SK-MEL-5 (cell line): ENCODE measurements at places on chromosomes 12 and 14.

GRCh38 chr12:116144384-116144783, 133.1 kb downstream of the MED13L start:
- DNase-seq, result no peak

GRCh38 chr14:22852940-22853767, 16.8 kb downstream of the MMP14 start:
- DNase-seq, result peak; percentile 83

DNA sequence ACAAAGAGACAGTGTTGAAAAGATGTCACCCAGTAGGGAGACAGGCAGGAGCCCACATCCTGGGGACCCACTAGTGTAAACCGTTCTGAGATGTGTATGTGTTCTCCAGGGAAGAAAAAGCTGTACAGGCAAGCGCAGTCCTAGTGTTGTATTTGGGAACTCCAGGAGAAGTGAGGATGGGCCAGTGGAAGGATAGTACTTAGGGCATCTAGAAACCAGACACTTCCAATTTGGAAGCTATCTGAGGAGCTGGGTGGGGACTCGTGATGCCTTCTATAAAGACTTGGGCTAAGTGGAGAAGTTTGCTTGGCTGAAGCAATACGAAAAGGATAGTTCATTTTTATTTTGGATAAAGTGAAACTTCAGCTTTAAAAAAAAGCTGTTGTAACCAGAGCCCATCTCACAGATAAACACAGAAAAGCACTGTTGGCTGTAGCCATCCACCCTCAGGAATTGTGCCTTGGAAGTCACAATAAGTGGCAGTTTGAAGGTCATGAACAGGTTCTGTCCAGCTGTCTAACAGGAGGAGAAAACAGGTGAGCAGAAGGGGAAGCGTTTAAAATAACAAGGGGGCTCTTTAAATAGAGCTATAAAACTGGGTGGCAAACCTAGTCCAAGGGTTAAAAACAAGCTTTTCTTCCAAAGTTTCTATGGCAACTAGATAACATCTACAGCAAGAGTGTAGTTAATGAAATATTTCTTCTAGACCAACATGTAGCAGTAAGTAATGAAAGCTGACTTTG, 108.0 kb upstream of the ARHGAP5 start:
- DNase-seq, result no peak

GRCh38 chr14:92538412-92538985, 24.9 kb downstream of the RIN3 start:
- no peak for DNase-seq

DNA sequence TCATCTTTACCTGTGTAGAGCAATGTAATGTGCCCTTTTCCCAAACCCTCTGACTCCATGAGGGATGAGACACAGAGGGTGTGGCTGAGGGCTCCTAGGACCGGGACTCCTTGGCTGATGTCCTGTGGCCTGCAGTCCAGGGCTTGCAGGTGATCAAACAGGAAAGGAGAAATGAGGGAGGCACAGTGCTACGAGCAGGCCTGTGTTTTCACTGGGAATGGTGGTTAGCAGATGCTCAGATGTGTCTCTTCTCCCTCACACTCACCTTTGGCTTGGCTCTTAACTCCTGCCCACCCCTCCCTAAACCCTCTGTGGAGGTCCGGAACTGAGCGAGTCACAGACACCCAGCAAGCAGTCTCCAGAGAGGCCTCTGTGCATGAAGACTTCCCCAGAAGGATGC, 254.4 kb downstream of the DAD1 start:
- DNase-seq, result no peak

DNA sequence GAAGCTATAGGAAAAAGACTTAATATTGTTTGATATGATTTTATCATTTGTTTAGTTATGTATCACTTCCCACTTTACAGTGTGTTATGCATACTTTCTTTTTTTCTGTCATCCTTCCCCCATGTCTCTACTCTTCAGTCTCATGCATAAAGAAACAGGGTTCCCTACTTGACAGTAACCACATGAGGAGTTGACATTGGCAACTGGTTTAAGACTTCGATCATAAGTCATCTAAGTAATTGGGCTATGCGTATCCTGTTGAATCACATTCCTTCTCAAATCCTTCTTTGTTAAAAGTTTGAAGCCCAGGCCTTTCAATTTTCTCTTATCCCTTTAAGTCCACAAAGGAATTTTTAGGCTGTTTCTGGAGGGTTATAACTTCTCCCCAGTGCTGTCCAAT, 358.7 kb downstream of the RAD51B start:
- no peak for DNase-seq

- no peak for DNase-seq
Observed at GRCh38 chr12:61758661-61759060, 501.5 kb upstream of the USP15 start.

DNA sequence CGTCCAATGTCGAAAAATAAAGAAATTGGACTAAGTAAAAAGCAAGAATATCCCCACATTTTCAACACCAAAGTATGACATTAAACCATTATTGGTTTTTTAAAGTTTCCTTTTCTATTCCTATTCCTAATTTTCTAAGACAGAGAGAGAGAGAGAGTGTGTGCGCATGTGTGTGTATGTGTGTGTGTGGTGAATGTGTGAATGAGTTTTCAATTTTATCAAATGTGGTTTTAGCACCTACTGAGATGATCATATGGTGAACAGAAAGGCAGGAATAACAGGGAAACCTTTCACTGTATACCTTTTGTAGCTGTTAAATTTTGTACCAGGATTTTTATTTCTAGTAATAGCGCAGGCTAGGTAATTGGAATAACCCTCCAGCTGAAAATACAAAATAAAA, 80.4 kb upstream of the RAP1B start:
- DNase-seq, result no peak

- DNase-seq, result no peak
Observed at GRCh38 chr12:44488180-44488579, 387.9 kb downstream of the NELL2 start.

GRCh38 chr12:114835031-114835430, 151.1 kb upstream of the TBX3 start:
- no peak for DNase-seq

DNA sequence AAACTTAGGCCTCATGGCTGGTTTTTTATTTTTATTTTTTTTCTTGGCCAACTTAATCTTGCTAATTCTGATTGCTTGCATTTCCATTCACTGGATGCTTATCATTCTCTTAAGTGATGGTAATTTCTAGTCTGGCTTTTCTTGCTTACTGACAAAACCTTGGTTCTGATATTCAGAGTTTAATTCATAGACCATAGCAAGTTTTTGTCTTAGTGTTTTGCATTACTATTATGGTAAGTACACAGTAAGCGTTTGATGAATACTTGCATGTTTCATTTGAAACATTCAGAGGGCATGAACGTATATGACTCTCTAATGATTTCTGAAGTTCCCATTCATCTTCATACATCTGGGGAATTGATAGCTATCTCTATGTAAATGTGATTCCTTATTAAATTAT, 55.8 kb downstream of the GPHN start:
- no peak for DNase-seq

- no peak for DNase-seq
Observed at GRCh38 chr14:49451938-49452337, 134.2 kb downstream of the RPS29 start.

DNA sequence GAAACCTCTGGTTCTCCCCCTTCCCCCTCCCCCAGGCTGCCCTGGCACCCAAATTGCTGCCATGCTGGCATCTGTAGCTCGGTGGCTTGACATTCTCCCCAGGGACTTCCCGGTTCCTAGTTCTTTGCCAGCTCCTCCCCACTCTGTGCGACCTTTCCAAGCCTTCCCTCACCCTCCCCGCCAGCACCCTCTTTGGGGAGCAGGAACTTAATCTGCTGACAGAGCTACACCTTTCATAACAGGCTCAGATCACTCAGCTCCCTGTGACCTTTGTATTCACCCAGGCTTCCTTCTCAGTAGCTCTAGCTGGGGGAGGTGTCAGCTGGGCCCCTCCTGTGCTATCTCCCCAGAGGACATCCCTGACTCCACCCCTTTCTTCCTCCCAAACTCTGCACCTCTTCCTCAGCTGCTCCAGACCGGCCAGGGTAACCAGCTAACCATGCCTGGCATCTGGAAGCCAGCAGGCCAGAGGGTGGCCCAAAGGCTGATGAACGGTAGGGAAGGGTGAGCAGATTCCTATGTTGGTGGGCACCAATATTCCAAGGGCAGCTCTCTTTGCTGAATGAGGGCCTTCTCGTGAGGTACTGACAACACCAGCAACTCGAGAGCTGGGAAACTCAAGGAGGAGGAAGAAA, 1.8 kb upstream of the COX14 start:
- peak; percentile 19 for DNase-seq

DNA sequence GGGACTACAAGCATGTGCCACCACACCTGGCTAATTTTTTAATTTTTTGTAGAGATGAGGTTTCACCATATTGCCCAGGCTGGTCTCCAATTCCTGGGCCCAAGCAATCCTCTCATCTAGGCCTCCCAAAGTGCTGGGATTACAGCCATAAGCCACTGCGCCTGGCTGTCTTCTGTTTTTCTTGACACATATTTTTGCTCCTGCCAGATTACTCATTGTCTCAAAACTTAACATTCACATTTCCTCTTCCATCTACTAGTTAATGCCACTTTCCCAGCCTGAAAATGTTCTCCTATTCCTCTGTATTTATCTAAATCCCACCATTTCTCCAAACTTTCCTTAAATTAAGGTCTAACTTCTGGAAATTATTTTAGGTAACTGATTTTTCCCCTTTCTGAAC, 36.2 kb upstream of the KCNH3 start:
- no peak for DNase-seq

GRCh38 chr12:11723993-11724392, 74.5 kb downstream of the ETV6 start:
- no peak for DNase-seq

GRCh38 chr12:49057888-49058287, 2.7 kb downstream of the KMT2D start:
- DNase-seq, result no peak

GRCh38 chr14:103802356-103802755, 45.0 kb downstream of the PPP1R13B start:
- DNase-seq, result no peak

DNA sequence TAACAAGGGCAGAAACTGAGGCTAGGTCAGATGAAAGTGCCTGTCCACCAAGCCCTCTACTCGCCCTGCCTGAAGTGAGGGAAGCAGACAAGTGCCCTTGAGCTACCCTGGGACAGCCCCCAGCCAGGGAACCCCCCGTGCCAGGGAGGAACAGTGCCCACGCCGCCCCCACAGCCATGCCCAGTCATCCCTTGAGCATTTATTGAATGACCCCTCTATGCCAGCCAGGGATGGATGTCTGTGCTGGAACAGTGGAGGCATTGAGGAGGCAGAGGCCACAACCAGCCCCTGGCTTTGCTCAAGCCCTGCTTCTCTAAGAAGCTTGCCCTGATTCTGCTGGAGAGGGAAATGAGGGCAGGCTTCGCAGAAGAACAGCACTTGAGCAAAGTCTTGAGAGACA, 3.7 kb upstream of the AQP6 start:
- peak; percentile 79 for DNase-seq

DNA sequence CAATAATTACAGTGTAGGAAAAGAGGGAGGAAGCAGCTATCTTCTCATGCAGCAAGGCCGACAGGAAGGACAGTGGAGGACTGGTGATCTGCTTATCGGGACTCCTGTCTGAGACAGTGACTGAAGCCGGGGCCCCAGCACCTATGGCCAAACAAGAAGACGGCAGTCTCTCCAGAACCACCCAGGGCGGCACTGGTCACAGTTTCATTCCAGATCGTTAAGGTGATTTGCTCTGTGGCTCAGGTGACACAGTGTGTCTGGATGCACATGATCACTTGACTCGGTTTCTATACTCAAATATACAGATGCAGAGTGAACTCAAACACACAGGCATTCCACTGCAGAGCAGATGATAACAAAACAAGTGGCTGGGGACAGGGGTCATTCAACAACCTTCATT, 52.1 kb upstream of the CORO1C start:
- DNase-seq, result no peak

DNA sequence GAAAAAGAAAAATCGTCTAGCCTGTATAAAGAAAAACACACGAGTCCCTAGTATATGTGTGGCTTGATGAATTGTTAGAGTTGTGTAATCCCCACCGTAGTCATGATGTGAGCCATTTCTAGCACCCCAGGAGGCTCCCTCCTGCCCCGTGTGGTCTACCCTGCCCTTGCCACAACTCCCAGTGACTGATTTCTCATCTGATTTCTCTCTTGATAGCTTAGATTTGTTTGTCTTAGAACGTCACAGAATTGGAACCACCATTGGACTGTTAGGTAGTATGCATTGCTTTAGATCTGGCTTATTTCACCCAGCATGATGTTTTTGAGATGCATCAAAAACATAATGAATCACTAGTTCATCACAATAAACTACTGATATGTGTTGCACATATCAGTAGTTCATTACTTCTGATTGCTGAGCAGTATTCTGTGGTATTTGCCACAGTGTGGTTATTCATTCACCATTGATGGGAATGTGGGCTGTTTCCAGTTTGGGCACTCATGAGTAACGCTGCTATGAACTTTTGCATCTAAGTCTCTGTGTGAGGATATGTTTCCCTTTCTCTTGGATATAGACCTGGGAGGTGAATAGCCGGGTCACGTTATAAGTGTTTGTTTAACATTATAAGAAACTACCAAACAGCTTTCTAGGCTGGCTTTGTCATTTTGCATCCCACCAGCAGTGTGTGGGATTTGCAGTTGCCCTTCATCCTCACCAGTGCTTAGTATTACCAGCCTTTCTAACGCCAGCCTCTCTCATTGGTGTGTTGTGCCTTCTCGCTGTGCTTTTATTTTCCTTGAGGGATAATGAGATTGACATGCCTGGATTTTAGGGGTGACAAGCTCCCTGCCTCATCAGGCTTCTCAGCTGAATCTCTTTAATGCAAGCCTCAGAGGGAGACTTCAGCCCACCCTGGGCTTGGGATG, 31.9 kb upstream of the NCOR2 start:
- DNase-seq, result no peak

DNA sequence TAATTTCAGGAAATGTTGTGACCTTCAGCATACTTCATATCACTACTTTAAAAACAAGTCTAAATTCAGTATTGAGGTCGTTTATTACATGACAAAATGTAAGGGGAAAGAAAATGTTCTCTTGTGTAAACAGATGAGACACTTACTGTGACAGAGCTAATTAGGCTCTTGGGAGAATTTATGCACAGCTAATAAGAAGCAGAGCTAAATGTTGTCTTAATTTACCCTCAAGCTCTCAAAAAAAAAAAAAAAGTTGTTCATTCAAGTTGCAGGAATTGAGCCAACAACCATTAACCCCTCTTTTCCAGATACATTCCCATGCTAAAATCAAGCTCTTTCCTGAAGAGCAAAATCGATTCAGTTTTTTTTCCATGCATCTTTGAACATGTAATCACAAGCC, 1419.4 kb downstream of the FSCB start:
- no peak for DNase-seq

GRCh38 chr14:22533057-22533704, 55.8 kb downstream of the DAD1 start:
- DNase-seq, result no peak

DNA sequence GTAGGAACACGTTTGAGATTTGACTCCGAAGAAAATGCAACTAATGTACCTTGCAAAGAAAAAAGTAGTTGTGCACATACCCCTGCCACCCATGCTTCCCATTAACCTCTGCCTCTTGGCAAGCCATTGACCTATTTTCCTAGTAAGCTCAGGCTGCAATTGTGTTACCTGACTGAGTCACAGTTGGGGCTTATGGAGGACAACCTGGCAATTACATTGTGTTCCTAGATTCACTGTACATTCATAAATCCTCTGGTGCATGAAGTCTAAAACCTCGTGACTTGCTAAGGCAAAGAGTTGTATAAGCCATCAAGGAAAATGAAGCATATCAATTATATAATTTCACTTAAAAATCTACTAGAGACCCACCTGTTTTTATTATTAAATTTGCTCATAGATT, 62.0 kb upstream of the DUSP6 start:
- no peak for DNase-seq
